ENCODE measurements at places on chromosomes 7 and 10.
A peak's percentile ranks its signal among the peaks of the same experiment; 100 is the strongest.

DNA sequence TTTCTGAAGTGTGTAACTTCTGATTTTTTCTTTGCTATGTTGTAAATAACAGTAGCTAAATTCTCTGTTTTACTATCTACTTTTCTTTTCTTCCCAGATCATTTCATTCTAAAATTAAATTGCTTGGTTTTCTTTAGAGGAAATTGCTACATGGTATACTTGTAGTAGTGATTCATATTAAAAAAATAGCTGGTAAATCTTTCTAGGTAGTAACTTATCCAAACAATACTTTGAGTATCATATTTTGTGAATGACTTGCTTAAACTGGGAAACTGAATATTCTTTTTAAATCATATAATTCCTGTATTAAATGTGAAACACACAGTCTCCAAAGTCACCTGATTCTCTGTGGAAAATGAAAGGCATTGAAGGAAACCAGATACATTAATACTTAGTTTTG is 85.5 kb downstream of the ZNRF2 start:
- no peak for DNase-seq

- no peak for DNase-seq
These were observed 338.2 kb upstream of the PRKCQ start for GRCh38 chr10:6918305-6918704.

GRCh38 chr7:140440593-140440992 is 36.7 kb downstream of the RAB19 start:
- no peak for DNase-seq

DNA sequence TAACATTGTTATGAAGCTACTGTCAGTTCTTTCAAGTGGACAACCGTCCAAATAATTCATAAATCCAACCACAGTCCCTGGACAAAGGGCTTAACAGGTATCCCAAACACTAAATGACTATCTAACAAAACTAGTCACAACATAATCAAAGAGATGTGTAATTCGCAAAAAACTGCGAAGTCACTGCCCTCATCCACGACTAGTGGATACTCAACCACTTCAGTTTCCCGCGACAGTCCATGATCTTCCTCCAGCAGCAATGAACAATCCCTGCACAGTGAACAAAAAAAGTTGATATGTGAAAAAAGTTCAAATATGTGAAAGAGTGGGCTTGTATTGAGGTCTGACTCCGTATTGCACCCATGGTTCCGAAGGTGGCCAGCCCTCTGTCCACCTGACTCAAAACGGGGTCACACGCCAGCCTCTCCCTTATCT is 287 bp downstream of the DCLRE1A start:
- no peak for DNase-seq

GRCh38 chr10:124593431-124593985 is 131.9 kb downstream of the LHPP start:
- peak; percentile 57 for DNase-seq

Data from aorta (tissue), 5 donors.